ENCODE measurements at places on chromosomes 6 and 20. TPM values are rescaled to one million over a fixed set of nuclear protein-coding genes. Genes with fewer than 3 reads are reported as not detected.

GRCh38 chr6:3421791-3422434, 34.9 kb downstream of the SLC22A23 start:
- no peak for DNase-seq

DNA sequence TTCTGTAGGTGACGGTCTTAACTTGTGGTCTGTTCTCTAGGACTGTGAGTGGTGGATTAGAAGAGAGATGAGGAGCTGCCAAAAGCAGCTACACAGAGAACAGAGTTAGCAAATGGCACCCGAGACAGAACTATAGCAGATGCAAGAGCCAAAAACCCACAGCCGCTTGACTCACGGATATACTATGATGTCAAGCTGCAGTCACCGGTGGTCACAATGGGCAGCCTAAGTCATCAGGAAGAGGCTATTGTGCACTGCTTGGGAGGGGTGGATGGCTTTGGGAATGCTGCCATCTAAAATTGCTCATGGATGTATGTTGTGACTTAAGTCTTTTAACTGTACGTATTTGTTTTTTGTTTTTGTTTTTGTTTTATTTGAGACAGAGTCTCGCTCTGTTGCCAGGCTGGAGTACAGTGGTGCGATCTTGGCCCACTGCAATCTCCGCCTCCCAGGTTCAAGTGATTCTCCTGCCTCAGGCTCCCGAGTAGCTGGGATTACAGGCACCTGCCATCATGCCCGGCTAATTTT, at the start of gene GTSF1L:
Gene GTSF1L, minus strand, starts transcription at position 192 of the 528 bp plus-strand sequence. CDS start 308 bp downstream, outside the sequence.
- DNase-seq, result peak; percentile 52

DNA sequence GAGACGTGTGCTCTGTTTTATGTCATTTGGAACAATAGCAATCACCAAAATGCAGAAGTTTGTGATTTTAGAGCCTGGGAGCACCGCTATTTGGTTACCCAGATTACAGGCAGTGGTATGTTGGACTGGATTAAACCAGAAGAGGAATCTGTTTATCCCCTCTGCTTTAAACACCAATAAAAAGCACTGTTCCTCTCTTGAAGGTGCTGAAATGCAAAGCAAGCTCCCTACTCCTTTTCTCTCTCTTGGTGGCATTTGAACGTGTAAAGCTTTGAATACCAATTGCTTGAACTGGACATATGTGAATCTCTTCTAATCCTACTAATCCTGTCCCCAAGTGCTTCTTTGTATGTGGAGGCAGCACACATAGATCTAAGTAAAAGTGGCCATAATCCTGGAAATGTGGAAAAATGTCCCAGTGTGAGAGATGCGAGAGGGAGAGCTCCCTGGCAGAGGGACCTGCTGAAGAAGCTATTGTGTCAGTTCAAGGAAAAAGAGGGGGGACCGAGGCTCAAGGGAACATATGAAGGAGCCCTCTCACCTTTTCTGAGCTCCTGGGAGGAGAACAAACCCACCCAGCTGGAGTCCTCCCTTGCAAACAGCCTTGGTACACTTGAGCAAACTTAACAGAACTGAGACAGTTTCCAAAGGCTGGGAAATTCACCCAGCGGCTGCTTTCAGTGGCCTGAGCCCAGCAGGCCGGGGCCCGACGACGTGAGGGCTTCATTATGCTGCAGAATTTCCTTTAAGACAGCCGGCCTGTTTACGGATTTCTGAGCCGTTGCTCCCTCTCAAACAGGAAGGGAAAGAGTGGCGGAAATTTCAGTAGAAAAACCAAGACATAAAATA, 18.8 kb upstream of the OLIG3 start:
- DNase-seq, result no peak

DNA sequence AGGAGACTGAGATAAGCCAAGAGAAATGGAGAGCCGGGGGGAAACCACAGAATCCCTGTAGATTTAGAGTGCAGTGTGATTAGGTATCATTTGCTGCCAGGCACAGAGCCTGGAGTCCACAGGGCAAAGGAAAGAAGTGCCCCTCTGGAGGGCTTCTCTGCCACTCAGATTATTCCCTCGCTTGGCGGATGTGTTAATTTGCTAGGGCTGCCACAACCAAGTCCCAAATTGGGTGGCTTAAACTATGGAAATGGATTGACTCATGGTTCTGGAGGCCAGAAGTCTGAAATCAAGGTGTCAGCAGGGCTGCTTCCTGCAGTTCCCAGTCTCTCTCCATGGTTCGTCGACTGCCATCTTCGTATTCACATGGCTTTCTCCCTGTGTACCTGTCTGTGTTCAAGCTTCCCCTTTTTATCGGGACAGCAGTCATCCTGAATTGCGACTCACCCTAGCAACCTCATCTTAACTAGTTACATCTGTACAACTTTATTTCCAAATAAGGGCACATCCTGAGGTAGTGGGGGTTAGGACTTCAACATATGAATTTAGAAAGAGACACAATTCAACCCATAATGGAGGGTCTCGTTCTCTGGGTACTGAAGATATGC, 122.2 kb downstream of the ANKRD60 start:
- no peak for DNase-seq

- DNase-seq, result no peak
Observed at GRCh38 chr6:146526192-146526591, 17.4 kb upstream of the RAB32 start.

- no peak for DNase-seq
Observed at GRCh38 chr6:129695373-129696027, 14.5 kb downstream of the ARHGAP18 start.

- no peak for DNase-seq
Observed at GRCh38 chr20:50848846-50849673, 54.2 kb downstream of the BCAS4 start.

- DNase-seq, result no peak
Observed at GRCh38 chr20:62089393-62089792, 23.7 kb upstream of the TAF4 start.

GRCh38 chr6:80457439-80457933, 351.0 kb downstream of the BCKDHB start:
- DNase-seq, result peak; percentile 78

DNA sequence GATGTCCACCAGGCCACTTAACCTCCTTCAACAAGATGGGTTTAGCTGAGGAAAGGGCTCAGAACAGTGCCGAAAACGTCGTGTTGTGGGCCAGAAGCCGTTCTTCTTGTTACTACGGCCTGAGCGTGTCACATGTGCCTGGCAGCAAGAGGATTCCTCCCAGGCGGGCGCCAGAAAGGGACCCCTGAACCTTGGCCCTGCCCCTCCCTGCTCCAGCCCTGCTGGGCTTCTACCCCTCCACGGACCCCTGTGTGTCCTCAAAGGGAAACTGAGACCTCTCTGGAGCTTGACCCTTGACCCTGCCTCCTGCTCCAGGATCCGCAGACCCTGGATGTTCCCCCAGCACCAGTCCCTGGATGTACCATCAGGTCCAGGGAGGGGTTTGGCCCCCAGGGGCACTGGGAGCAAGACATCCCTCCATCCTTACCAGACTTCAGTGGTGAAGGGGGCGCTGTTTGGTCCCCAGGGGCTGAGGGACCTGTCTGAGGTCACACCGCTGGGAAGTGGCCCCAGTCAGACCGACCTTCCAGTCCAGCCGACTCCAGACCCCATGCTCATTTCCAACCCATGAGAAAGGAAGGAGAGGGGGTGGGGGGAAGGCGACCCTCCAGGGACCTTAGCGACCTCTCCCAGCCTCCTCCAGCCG, 10.1 kb downstream of the HRH3 start:
- no peak for DNase-seq

- no peak for DNase-seq
Observed at GRCh38 chr6:163640641-163641040, 226.1 kb downstream of the QKI start.

GRCh38 chr6:139659196-139659595, 284.7 kb upstream of the CITED2 start:
- DNase-seq, result no peak

- DNase-seq, result no peak
Observed at GRCh38 chr6:68730291-68731054, 95.4 kb downstream of the ADGRB3 start.

DNA sequence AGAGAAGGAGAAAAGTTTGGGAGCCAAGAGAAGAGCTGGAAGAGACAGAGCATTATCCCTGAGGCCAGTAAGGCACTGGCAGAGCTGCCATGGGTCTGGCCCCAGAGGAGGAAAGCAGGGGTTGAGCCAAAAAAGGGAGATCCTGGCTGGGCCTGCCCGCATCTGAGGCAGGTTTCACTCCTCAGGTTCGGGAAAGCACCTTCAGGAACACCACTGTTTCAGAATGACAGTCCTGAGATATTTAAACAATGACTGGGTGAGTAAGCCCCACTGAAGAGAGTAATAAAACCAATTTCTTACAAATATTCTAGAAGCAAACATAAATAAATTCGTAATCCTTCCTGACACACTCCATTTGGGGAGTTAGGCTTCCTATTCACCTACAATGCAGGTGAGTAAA, 152.2 kb downstream of the BACH2 start:
- DNase-seq, result no peak

DNA sequence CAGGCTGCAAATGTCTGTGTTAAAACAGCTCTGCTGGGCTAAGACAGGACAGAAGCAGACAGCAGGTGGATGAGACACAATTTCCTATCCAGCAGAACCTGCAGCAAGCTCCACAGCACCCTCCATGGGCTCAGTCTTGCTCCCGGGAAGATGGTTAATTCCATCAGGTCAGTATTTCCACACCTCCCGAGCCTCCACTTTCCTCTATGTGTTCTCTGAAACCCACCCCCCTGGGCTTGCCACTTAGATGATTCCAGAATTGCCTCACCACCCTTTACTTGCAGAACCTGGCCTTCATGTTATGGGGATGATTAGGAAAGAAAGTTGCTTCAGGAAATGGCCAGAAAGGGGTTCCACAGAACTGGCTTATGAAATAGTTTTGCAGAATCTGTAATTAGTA, 43.8 kb downstream of the ERMARD start:
- no peak for DNase-seq

DNA sequence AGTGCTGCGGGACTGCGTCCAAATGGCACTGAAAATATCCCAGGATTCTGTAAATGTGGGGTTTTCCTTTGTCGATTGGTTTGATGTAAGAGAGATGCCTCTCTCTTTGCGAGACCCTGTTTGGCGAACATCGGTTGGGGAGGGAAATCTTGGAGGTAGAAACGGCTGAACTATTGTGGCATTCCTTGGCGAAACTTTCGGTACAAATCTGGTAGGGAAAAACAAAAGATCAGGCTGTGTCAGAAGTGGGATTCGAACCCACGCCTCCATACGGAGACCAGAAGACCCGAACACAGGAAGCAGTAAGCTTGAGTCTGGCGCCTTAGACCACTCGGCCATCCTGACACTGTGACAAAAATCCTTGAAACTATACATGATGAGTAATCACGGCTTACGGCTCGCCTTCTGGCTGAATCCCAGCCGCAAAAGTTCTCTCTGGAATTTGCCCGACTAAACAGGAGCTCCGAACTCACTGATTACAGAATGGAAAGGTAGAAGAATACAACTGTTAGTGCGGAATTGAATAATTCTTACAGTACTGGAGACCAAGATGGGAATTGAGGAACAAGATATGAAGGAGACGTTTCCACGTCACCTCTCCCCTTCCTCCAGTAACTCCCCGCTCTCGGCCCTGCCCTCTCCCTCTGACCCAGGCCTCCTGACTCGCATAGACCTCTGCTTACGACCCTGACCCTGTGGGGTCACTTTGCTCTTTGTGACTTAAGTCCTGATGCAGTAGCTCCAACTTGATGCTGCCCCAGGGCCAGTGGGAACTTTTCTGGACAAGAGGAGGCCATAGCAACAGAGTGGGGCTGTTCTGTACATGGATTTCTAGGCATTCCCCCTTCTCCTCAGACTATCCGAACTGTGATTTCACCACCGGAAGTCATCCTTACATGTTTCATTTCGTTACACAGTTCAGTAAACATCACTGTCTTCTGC, 132.8 kb upstream of the ZNF184 start:
- DNase-seq, result peak; percentile 86

DNA sequence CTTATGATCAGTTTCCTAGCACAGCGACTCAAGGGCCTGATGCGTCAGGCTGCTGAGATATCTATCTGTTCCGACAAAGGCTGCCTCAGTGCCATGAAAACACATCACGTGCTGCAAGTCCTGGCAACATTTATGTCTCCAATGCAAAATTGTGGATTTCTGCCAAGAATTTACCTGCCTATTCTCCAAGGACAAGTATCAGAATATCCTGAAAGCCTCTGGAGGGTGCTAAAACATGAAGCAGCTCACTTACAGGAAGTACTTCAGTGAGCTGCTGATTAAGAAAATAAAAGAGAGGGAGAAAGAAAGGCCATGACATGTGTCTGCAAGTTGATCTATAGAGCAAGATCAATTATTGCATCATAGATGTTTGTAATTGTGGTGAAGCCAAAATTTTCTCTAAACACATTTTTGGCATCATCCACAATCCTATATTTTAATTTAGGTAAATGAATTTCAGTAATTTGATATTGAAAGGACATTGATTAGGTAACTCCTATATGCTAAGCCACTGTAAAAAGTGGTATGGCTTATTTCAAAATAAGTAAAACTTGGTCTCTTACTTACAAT, 25.8 kb upstream of the TPBG start:
- no peak for DNase-seq

Gene TMEM242
- 9.4 TPM for total RNA-seq

Gene MCCD1
- total RNA-seq, result not detected

Gene LYRM4
- total RNA-seq, result 33.0 TPM

Gene C6orf118
- total RNA-seq, result not detected

Gene CCN6
- total RNA-seq, result not detected

Gene KCNK16
- not detected for total RNA-seq

Gene SAMD5
- 2.1 TPM for total RNA-seq

Gene EFCAB8
- total RNA-seq, result not detected

Gene C6orf58
- total RNA-seq, result not detected

Gene VIP
- not detected for total RNA-seq

Gene HTR1E
- not detected for total RNA-seq

Measured in H4 (cell line).